ENCODE measurements at places on chromosomes 5 and 9. TPM values are rescaled to one million over a fixed set of nuclear protein-coding genes. Genes with fewer than 3 reads are reported as not detected.

The LURAP1L gene
- polyA plus RNA-seq: 11.5 TPM

The SUB1 gene
- polyA plus RNA-seq: 126 TPM

The TLX3 gene
- polyA plus RNA-seq: not detected

The MAN1B1 gene
- 44.4 TPM for polyA plus RNA-seq

The CNTFR gene
- 1.1 TPM for polyA plus RNA-seq

The FOXD4L5 gene
- polyA plus RNA-seq: not detected

The ECSCR gene
- 24.8 TPM for polyA plus RNA-seq

The SHISAL2B gene
- not detected for polyA plus RNA-seq

The AQP3 gene
- polyA plus RNA-seq: 0.94 TPM

The C9orf85 gene
- 4.7 TPM for polyA plus RNA-seq
